Inflammatory macrophage treated with lipopolysaccharide for 4 hours (primary cell): ENCODE measurements at places on chromosomes 4 and X.

DNA sequence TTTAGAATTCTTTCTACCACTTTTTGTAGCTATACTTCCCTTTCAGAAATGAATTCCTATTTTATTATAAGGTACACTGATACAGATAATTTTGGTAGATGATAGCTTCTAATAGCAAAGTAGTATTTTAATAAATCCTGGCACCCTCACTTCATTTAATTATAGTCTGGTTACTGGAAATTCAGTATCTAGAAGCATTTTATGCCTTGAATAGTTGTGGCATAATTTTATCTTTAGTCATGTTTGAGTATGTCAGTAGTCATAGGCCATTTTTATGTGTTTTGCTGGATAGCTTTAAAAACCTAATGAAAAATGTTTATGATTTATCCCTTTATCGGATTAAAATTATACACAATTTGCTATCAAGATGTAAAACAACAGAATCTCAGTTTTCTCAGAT lies 92.3 kb downstream of the DIAPH2 start:
- no peak for DNase-seq

DNA sequence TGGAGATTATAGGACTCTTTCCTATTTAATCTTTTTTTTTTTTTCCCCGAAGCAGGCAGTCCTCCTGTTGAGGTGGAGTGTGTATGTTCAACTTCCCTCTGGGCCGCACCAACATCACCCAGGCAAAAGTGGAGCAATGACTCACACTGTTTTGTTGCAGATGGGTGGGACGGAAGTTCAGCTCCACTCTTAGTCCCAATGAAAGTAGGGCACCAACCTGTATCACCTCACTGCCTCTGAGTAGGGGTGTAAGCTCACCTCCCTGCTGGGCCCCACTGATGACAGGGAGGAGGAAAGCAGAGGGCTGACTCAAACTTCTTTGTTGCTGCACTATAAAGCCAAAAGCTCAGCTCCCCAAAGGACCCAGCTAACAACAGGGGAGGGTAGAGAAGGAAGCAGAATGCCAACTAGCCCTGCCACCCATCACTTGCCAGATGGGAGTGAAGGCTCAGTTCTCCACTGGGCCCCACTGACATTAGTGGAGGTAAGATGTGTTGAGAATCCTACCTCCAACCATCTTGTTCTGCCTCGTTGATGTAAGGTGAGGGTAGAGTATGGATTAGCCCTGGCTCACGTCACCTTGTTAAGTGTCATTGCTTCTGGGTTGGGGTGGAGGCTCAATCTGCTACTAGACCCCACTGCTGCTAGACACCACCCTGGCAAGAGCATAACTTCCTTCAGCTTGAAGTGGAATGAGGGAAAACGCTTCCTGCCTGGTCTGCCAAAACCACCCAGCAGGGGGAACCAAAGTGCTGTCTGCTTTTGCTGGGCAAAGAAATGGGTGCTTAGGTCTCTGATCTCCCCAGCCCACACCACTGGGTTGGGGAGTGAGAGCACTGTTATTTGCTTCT lies 14.1 kb downstream of the RPS6KA3 start:
- peak; percentile 62 for DNase-seq

DNA sequence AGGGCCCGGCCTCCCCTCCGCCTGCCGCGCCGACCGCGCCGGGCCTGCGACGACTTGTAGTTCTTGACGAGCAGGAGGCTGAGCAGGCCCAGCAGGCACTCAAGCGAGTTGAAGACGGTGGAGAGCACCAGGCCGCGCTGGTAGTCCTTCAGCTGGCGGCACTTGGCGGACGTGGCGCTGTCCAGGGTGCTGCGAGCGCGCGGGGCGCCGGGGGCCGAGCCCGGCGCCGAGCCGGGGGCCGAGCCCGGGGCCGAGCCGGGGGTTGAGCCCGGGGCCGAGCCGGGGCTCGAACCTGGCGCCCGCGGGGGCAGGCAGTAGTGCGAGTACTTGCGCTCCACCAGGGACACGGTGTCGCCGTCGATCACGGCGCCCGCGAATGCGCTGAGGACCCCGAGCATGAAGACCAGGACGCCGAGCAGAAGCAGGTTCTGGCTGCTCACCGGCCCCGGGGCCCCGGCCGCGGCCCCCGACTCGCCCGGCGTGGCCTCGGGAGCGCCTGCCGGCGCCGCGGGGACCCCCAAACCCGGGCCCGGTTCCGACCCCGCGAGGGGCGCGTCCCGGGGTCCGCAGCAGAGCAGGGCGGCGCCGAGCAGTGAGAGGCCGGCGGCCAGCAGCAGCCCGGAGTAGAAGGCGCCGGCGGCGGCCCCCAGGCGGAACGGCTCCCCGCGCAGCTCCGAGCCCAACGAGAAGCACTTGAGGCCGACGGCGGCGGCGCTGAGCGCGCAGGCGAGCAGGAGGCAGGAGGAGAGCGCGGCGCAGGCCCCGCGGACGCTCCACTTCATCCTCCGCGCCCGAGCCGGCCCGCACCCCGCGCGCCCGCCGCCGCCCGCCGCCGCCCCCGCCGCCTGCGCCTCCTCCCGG lies 584 bp downstream of the TMEM271 start:
- DNase-seq, result no peak

DNA sequence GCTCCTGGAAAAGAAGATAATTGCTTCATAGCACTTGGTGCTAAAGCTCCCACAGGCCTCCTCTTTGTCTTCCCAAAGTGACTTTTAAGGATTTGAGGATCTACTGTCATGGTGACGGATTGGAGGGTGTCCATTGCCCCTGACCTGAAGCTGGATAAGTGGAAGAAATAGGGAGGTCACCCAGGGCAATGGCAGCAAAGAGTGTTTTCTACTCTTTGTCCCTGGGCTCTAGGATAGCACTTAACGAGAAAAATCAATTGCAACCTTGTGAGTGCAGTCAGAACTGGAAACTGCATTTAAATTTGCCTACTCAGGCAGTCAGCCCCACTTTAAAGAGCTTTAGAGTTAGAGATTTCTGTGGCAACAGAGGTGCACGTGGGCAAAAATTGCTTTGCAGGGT lies 43.7 kb upstream of the XK start:
- DNase-seq, result no peak

- DNase-seq, result peak; percentile 70
Measured at GRCh38 chrX:154308108-154308946, 12.7 kb downstream of the TKTL1 start.

GRCh38 chr4:3759236-3759635 lies 6.9 kb upstream of the ADRA2C start:
- DNase-seq, result no peak

DNA sequence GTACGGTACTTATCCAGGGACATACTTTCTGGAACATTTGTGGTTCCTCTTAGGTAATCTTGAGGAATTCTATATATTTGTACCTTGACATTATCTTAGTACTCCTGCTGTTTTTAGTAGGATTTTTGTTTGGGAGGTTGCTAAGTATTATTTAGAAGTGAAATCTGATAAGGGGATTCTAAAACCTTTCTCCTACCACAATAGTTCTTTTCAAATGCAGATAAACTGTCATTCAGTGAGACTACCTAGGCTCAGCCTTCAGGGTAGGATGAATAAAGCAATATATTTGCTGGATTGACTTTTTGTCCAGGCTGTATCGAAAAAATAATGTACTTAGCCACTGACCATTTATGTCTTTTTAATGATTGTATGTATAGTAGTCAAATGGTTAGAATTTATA lies 25.4 kb downstream of the DIAPH2 start:
- no peak for DNase-seq

DNA sequence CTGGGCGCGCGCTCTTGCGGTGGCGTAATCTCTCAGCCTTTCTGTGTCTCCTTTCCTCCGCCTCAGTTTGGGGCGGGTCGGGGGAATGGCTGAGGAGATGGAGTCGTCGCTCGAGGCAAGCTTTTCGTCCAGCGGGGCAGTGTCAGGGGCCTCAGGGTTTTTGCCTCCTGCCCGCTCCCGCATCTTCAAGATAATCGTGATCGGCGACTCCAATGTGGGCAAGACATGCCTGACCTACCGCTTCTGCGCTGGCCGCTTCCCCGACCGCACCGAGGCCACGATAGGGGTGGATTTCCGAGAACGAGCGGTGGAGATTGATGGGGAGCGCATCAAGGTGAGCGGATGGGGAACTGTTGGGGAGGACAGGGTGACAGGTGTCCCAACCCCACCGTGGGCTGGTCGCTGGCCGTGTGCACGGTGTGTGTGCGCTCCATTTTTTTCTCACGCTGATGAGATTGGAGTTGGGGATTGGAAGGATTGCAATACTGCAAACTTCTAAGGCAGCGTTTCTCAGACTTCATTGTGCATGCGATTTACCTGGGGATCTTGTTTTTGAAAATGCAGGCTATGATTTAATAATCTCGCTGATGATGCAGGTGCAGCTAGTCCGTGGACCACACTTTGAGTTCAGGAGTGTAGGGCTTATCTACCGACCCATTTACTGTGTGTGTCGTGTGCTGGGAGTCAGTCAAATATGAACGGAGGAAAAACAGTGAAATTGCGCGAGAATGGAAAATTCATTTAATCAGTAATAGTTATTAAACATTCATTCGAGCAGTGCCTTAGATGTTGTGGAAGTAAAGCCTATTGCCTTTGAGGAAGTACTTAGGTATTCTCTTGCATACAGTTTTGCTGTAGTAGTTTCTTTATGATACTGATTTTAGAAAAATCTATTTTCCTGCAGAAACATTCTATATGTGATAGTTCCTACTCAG lies at the start of gene RAB33B:
RAB33B (plus strand) TSS at position 11 of the 935 bp plus-strand sequence; CDS start at position 86, 75 bp downstream.
- DNase-seq, result peak; percentile 24

DNA sequence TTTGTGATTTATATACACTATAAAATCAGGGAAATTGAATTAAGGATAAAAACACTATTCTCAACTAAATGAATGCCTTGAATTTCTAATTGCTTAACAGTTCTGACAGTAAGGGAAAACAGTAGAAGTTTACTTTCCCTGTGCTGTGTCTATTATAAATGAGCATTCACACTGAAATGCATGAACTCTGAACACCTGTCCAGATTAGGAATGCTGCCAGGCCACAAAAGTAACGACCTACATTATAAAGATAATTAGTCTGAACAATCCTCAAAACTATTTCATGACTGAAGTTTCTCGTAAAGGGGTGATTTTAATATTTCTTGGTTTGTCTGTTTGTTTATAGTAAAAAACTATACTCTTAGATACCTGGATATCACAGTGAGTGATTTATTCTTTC lies 2.0 kb downstream of the NDST3 start:
- DNase-seq, result no peak

DNA sequence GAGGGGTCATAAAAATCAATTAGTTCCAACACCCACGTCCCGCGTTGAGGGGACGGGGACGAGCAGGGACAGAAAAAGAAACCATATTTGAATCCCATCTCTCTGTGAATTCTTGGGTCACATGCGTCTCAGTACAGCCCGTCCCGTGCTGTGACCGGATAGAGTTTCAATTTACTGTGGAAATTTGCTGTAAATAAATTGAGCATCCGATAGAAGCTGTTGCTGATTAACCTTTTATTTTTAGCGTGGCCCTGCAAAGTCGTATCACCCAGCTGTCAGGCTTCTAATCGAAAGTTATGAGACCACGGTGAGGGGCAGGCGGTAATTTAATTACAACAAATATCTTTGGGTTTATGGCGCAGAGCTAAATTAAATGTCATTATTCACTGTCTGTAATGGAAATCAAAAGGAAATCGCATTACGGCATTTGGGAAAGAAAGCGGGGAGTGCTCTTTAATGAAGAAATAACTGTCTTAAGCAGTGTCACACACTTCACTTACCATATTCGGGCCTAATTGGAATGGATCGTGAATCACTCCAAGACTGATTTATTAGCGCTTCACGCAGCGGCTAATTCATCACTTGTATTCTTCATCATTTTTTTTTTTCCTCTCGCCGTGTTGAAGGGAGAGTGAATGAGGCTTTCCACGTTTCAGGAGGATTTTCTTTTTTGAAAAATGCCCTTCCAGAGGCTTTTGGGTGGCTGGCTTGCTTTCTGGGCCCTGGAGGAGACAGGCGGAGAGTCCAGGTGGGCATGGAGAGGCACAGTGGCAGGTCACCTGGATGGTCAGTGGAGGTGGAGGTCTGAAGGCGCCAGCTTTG lies 7.3 kb downstream of the SHOX start:
- no peak for DNase-seq

- DNase-seq, result no peak
Measured at GRCh38 chr4:101309925-101310324, 37.4 kb downstream of the PPP3CA start.

- no peak for DNase-seq
Measured at GRCh38 chr4:125434136-125434535, 119.4 kb downstream of the FAT4 start.

DNA sequence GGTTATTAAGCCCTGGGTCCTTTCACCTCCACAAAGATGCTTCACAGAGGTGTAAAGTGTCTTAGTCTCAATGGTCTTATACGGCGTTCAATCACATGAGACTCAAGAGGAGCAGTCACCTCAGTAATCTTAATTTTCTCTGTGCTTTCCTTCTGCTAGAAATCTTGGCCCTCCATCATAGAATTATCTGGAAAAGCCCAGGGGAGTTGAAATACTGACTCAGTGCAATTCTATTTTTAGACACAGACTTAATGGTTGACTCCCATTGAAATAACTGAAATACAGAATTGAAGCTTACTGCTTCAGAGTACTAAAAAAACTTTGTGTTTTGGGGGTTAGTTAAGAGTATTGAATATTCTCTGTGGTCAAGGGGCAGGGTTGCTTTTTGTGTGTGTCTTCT lies 94.5 kb upstream of the IL15 start:
- no peak for DNase-seq

DNA sequence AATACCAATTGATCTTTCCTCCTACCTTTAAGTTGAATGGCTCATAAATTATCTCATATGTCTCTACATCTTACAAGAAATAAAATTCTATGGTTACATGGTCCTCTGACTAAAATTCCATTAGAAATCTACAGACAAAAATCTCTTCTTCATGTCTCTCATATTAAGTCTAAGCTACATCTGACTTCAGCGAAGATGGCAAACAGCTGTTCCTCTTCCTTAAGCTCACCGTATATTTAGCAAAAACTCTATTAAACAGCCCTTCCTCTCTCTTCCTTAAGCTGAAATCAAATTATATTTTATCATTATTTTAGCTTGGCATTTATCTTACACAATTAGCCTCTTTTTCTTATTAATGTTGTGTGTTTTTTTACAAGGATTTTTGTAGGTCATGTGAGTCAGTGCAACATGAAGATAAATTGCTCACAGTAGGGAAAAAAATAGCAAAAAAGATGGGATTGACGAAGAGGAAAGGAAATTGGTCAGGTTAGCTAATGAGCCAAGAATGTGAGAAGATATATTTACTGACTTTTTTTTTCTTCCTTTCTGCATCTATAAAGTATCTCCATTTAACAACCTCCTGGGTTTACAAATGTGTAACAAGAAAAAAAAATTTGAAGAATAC lies 2412.8 kb downstream of the ARAP2 start:
- DNase-seq, result no peak

DNA sequence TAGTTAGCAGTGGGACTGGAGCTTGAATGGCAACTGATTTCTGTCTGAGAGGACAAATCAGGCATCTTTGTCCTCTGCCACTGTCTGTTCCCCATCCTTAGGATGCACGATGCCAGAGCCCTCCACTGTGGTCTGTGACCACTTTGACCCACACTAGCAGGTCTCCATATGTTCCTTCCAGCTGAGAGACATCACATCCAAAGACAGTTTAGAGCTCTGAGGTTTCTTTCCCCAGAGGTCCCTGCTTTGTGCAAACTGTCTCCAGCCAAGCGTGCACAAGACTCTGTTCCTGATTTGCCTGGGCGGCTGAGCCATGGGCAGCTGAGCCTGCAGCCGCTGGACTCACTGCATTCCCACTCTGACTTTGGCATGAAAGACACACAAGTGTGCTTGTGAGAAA lies 98.0 kb downstream of the PTTG2 start:
- DNase-seq, result no peak
